ENCODE measurements at places on chromosomes 3 and 15.

DNA sequence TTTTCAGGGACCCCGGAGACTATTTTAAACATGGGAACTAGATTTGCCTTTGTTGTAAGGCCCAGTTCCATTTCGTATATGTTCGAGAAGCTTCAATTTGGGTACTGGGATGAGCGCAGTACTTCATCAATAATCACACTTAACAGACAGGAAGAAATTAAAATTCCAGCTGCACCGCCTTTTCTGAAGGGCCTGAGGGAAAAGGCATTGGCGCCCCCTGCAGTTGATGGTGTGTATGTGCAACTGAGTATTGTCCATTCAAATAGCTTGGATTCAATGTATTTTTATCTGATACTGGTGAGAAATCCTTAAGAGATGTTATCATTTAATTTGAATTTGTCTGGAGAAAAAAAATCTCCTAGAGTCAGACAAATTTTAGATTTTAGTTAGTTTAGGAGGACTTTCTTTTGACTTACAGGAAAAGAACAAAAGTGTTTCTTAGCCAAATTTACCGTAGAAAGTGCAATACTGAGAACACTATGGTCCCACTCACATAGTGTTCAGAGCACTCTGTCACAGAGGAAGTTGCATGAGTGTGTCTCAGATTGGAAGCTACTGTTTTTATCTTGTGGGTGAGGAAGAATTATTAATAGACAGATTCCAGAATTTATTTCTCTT is 5.4 kb upstream of the ALDH1A2 start:
- no peak for DNase-seq

GRCh38 chr3:51618496-51618895 is 52.6 kb upstream of the TEX264 start:
- no peak for DNase-seq

- no peak for DNase-seq
These were observed 30.5 kb downstream of the TMED3 start for GRCh38 chr15:79341396-79341795.

GRCh38 chr15:52290800-52291199 is 4.8 kb downstream of the MYO5C start:
- no peak for DNase-seq

GRCh38 chr3:193812791-193813500 is 219.9 kb downstream of the OPA1 start:
- DNase-seq = no peak

GRCh38 chr15:93072411-93073394 is 16.3 kb downstream of the RGMA start:
- DNase-seq = no peak

DNA sequence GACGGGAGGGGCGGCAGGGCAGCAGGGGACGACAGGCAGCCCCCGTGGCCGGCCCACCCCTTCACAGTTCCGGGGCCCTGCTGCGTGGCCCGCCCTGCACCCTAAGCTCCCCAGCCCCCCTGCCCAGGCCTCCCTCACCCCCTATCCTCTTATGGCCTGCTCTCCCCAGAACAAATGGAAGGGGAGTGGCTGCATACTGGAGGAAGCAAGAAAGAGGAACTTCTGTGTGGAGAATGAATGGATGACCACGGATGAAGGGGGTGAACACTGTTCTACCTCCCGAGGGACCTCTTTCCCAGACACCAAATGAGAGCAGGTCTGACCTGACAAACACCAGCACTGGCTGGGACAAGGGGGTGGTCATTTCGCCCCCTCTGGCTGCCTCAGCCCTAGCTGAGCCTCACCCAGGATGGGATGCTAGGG is 25.0 kb downstream of the SEC61A1 start:
- DNase-seq = no peak

DNA sequence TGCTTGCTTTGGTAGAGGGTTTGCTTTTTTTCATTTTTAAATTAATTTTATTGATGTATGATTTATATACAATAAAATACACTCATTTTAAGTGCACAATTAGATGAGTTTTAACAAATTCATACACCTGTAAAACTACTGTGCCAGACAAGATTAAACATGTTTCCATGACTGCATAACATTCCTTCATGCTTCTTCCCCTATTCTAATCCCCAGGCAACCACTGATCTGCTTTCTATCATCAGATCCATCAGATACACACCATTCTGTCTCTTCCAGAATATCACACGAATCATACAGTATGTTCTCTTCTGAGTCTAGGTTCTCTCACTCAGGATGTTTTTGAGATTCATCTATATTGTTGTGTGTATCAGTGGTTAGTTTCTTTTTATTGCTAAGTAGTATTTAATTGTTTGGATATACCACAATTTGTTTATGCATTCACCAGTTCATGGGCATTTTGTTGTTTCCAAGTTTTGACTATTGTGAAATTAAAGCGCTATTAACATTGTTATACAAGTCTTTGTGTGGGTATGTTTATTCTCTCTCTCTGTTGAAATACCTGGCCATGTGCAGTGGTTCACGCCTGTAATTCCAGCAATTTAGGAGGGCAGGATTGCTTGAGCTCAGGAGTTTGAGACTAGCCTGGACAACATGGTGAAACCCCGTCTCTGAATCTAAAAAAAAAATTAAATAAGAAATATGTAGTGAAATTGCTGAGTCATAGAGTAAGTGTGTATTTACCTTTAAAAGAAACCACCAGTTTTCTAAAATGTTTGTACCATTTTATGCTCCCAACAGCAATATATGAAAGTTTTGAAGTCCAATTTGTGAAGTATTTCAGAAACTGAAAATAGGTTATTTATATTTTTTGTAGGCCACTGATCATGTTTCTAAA is 7.0 kb upstream of the TFG start:
- no peak for DNase-seq

DNA sequence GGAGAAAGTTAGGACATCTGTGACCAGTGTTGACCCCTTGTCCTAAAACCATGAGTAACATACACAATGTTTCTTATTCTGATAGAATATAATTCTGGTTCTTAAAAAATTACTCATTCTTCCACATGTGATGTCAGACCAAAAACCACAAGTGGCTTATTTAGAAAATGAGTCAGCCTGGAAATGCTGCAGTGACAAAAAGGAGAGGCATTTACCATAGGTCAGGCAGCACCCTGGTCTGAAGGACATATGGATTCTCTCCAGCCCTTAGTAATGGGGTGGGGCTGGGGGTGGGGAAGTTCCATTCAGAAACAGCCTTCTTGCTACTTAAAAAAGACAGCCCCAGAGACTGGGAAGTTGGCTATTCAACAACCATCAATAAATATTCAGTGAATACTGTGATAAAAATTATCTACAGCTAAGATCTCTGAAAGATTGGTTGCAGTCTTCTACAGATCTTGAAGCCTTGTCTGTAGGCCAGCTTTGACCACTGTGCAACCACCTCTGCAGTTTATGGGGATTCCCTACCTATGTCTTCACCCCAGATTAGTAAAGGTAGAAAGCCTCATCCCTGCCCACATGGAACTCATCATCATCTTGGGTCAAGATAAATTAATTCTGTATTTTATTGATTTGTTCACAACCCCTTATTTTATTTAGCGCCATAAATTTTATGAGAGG is 34.9 kb upstream of the TIMP4 start:
- DNase-seq = no peak

Data from left renal pelvis (tissue), 4 donors.